ENCODE measurements at places on chromosomes 7 and 10.

DNA sequence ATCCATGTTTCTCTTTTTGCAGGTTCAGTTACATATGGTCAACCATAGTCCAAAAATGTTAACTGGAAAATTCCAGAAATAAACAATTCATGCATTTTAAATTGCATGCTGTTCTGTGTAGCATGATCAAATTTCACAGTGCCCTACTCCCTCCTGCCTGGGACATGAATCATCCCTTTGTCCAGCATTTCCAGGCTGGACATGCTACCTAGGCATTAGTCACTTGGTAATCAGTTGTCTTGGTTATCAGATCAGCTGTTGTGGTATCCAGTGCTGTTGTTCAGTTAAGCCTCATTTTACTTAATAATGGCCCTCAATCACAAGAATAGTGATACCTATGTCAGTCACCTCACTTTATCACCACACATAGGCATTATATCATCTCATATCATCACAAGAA, 7.3 kb upstream of the PNLIP start:
- DNase-seq = no peak

DNA sequence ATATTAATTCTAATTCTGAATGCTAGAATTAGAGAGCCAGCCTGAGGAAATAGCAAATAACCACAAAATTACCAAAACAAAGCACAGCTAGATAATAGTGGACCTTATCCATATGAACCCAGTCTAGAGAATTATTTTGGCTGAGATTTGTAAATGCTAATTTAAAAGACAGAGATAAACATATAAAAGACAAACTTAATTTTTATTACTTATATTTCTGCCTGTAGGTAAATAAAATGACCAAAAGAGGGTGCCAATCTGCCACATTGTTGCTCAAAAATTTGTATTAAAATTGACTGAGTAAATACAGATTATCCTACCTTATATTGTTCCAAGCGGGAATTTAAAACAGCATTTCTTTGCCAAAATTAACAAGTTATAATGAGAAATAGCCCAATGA, 20.2 kb downstream of the RTKN2 start:
- DNase-seq = no peak

DNA sequence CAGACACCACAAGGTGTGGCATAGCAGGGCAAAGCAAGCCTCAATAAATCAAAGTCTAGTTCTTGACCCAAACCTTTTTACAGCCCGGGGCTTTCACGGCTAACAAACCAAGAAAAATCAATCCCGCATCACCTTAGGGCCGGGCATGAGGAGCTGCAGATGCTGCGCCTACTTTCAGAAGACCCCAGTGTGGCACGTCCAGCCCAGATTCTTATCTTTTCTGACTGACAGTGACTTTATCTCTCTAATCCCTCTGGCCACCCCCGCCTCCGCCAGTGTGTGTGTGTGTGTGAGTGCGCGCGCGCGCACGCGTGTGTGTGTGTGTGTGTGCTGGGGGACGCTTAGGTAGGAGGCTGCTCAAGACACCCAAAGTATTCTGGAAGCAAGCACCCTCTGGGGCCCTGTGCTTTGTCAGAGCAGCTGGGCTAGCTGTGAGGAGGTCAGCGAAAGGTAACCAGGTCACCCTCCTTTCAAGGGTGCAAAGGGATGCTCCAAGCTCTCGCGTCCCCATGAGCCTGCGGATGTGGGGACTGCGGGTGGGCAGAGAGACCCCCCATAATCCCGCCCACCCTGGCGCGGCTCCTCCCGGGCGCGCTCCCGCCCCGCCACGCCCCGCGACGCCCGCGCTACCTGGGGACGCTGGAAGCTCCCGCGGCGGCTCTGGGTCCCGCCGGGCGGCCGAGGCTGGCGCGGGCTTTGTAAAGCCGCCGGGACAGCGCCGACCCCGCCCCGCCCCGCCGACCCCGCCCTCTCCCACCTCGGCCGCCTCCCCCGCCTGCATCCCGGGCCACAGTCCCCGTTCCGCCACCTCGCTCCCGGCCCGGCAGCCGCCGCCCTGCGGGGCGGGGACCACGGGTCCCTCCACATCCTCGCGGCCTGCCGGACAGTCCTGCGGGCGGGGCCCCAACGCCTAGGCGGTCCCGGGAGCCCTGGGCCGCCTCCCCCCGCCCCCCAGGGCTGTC, 57.1 kb upstream of the RHOBTB1 start:
- DNase-seq = no peak

DNA sequence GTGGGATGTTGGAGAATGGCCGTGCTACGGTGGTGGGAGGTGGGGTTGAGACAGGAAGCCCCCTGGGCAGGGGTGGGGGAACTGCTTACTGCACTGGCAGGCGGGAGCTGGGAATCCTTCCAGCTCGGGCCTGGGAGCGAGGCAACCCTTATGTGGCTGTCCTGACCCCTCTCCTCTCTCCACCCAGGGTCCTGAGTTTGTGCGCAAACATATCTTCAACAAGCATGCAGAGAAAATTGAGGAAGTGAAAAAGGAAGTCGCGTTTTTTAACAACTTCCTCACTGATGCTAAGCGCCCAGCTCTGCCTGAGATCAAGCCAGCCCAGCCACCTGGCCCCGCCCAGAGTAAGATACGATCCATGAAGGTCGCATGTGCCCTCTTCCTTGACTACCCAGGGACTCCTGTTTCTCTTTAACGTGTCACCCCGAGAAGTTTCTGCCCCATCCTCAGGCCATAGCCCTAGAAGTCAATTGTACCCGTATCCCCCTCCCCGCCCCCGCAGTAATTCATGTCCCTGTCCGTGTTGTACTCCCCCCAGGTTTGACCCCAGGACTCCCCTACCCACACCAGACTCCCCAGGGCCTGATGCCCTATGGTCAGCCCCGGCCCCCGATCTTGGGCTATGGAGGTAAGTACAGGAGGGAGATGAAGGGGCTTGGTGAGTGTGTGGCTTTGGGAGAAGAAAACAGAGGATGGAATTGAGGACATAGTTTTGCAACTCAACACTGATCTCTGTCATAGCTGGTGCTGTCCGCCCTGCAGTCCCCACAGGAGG, 1.8 kb downstream of the UFSP1 start:
- DNase-seq = no peak

GRCh38 chr7:98569691-98570337, 47.3 kb upstream of the NPTX2 start:
- DNase-seq = no peak

DNA sequence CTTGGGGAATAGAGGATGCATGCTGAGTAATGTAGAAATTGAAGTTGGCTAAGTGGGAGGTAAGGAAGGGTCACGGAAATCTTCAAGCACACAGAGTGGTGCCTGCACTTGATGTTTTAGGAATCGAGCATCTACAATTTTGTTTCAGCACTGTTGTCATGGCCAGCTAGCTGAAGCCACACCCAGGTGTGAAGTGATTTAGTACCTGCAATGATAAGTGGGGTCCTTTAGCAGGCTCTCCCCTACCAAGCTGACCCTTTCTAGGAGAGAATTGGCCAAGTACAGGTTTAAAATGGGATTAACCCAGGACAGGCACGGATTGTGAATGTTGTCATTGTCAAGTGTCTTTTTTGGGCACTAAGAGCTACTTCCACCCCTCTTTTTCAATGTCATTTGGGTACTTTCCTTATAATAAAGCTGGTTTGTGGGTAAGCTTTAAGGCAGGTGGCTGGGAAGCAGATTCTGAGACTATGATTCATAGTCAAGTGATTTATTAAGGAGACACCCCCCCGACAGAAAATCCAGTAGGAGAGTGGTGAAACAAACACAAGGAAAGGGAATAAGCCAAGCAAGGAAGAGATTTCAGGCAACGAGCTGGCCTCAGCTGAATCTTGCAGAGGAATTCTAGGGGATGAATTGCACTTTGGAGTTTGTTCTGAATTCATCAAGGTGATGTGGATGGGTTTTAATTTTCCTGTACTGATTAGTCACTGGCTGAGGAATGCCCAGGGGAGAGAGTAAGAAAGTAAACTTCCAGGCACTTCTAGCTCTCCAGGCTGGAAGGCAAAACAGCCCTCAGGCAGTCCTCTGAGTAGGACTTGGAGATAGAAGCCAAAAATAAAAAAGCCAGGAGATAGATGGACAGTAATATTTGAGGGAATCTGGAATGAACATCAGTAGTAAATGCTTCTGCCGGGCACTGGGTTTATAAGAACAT, 1128.4 kb downstream of the SORCS3 start:
- DNase-seq = no peak

DNA sequence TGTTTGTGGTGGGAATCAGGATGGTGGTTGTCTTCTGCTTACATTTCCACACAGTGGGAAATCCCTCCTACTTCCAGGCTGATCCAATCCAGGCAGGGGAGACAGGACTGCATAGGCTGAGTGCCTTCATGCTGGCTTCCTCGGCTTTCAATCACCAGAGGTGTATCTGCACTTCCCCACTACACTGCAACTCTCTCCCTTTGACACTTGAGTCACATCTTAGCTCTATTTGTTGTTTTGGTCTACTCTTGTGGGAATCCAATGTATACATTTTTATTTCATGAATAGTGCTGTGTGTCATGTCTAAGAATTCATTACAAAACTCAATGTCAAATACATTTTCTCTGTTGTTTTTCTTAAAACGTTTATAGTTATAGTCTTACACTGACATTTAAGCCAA, 735.6 kb downstream of the XPNPEP1 start:
- DNase-seq = no peak

DNA sequence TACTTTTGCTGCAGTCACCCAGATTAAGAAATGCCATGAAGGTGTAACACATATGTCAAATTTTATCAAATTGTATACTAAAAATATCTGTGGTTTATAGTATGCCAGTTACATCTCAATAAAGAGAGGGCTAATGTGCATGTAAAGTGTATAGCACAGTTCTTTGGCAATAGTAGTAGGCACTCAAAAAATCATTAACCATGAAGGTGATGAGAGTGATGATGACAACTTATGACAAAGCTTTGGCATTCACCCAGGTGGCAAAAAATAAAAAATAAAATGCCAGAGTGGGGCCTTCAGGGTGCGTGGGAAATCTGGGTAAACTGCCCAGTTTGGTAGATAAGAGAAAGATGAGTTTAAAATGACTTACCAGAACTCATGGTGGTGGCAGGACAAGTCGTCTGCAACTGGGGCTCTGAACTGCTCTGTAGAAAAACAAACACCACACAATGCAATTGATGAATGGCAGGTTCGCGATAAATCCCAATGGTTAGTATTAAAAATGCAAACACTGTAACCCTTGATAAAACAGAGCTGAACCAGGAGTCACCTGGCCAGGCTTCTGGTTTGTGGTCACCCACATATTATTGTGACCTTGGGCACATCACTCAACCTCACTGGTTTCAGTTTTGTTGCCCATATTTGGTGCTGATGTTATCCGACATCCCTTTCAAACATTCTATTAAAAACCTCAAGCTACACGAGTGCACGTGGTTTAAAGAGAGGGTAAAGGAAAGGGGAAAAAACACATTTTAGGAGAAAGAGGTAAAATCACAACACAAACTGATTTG, 120.2 kb downstream of the SORBS1 start:
- DNase-seq = no peak

DNA sequence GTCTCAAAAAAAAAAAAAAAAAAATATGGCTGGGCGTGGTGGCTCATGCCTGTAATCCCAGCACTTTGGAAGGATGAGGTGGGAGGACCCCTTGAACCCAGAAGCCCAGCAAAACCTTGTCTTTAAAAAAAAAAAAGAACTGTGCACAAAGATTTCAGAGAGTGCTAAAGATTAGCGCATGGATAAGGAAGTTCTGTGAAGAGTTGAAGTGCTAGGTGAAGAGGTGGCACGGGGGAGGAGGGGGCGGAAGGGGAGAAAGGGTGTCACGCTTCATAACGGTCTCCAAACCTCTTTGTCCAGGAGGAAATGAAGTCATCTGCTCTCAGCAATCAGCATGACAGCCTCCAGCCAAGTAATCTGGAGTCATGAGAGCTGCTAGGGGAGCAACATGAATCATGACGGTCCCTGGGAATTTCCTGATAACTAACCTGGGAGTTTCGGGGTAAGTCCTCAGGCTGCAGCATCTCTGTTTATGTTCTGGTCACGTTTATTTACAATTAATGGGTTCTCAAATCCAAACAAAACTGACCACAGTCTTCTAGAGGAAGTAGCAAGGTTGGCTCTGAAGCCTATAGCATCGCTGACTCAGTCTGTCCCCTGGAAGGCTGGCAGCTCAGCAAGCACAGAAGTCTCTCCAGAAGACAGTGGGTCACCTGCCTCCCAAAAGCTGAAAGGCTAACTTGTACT, 1.9 kb upstream of the PLAU start:
- DNase-seq = no peak

- no peak for DNase-seq
Observed at GRCh38 chr7:123216825-123217224, 17.1 kb upstream of the SLC13A1 start.

- no peak for DNase-seq
Observed at GRCh38 chr7:123918309-123918708, 6.7 kb upstream of the SPAM1 start.

DNA sequence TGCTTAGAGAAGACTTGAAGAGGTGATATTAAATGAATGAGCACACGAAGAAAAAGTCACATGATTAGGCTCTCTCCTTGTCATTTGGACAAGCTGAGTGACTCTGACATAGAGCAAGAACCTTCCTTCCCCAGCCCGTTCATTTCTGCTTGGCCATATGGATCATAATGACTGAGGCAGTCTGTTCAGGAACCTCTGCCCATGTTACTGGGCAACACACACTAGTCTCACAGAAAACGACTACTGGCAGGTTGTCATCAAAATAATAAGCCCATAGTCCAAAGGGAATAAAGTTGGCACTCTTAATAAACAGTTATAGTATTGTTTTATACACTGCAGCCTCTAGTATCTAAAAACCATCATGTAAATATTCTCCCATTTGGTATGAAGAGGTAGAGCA, 635.0 kb downstream of the REEP3 start:
- no peak for DNase-seq

DNA sequence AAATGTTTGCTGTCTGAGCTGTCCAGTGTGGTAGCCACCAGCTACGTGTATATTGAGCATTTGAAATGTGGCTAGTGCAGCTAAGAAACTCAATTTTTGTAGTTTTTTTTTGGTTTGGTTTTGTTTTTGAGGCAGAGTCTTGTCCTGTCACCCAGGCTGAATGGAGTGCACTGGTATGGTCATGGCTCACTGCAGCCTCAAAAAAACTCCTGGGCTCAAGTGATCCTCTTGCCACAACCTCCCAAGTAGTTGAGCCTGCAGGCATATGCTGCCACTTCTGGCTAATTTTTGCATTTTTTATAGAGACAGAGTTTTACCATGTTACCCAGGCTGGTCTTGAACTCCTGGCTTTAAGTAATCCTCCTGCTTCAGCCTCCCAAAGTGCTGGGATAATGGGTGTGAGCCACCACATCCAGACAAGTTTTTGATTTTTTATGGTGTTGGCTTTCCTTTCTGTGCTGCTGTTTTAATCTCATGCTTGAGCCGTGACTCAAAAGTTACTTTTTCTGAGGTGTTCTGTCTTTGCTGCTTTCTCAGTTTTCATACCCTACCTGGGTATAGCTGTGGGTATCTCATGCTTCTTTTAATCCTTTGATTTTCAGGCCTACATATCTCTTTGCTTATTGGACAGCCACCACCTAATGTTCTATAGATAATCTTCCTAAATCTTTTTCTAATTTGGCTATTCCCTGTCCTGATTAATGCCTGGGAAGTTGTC, 16.0 kb downstream of the WAC start:
- no peak for DNase-seq

GRCh38 chr10:102020938-102021337, 35.0 kb downstream of the ARMH3 start:
- DNase-seq = no peak

GRCh38 chr7:150685219-150686029, at the start of gene GIMAP2:
Gene GIMAP2 (plus strand): TSS chr7:150685706. CDS start chr7:150687060, 1,354 bp downstream.
- DNase-seq = no peak

Measured in SK-N-MC (cell line).